ENCODE measurements at places on chromosomes 11 and 22.

DNA sequence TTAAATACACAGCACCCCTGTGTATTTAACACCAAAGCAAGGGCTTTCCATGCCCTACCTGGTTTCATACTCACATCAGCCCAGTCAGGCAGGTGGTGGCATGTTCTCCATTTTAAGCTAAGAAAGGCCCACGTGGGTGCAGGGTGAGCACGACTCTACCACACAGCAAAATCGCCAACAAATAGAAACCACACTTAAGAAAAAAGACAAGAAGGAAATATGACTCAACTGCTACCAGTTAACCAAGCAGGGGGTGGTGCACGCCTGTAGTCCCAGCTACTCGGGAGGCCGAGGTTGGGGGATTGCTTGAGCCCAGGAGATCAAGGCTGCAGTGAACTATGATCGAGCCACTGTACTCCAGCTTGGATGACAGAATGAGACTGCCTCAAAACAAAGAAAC, 35.2 kb upstream of the TFIP11 start:
- DNase-seq, result no peak

DNA sequence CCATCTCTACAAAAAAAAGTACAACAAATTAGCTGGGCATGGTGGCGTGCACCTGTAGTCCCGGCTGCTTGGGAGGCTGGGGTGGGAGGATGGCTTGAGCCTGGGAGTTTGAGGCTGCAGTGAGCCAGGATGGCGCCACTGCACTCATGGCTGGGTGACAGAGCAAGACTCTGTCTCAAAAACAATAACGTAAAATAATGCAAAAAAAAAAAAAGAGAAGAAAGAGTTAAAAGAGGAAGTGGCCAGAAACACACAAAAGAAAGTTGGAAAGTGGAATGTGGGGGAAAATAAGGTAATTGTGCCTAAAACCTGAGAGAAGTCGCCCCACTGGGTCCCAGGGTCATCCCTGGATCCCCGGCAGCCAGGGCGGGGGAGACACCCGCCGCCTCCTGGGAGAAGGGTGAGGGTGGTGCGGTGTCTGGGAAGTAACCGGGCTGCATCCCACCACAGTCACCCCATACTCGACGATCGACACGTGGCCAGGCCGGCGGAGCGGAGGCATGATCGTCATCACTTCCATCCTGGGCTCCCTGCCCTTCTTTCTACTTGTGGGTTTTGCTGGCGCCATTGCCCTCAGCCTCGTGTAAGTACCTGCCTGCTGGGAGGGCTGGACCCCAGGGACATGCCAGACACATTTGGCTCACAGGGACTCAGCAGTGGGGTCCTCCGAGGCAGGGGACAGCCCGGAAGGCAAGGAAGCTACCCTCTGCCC, 8.1 kb downstream of the UPK3A start:
- DNase-seq, result no peak

GRCh38 chr11:74138572-74138971, 32.2 kb downstream of the C2CD3 start:
- DNase-seq, result no peak

DNA sequence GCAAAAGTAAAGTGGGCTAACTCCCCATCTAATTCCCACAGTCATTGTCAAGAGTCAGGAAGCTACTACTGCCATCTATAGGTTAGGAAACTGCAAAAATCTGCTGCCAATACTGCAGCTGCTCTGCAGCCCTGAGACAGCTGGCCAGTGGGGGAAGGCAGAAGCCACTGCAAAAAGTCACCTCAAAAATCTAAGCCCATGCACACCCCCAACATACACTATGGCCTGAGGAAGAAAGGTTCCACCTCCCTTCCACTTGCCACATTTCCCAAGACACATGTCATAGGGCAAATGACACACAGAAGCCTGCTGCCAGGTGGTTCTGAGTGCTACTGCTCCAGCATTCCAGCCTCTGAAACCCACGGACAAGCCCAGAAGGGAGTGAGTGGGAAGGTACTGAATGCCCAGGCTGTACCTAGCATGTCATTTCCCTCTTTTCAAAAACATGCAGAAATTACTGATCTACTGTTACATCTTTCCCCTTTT, 36.9 kb downstream of the DGCR2 start:
- no peak for DNase-seq

DNA sequence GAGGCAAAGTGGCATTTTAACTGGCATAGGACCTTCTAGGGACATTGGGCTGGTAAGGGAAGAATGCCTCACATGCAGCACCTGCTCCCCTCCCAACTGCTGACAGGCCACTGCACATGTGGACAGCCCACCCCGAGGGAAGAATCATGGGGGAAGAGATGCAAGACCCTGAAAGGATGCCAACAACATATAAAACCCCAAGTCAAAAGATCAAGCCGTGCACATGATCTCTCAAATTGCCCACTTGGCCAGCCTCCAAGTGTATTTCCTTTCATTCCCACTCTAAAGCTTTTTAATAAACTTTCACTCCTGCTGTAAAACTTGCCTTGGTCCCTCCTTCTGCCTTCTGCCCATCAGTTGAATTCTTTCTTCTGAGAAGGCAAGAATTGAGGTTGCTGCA, 947.8 kb upstream of the CCDC90B start:
- no peak for DNase-seq

DNA sequence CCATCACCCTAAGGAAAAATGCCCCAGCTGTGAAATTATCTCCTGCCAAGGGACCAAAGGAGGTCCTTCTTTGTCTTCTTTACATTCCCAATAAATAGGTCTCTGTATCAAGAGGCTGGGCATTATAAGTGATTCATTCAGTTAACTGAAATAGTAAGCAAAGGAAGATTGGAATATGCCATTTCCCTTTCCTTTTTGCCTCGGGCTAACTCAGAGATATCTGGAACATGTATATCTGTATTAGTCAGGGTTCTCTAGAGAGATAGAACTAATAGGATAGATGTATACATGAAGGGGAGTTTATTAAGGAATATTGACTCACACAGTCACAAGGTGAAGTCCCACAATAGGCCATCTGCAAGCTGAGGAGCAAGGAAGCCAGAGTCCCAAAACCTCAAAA, 15.3 kb upstream of the CWF19L2 start:
- no peak for DNase-seq

DNA sequence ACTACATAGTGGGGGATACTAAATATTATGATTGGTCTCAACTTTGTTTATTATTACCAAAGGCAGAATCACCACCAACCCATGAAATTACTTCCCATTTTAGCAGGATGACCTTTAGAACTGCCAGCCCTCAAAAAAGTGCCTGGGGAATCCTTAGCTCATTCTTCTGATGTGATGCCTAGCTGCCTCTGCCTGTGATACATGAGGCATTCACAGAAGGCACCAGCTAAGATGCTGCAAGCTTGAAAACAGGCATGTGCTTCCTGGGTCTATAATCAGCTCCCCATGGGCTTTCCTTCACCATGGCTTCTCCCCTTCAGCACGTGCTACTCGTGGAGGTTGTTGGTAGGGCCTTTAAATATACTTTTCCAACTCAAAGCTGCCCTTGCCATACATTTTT, 50.4 kb upstream of the ARHGAP20 start:
- DNase-seq, result no peak

All from stimulated activated CD8-positive, alpha-beta memory T cell treated with anti-CD3 and anti-CD28 coated beads, Interleukin-12 subunit alpha, Interleukin-12 subunit beta, amount 100 ng/mL, for 1 hour (primary cell).